ENCODE measurements at places on chromosomes 4 and X.
A peak's percentile ranks its signal among the peaks of the same experiment; 100 is the strongest.

- DNase-seq = no peak
These were observed 286.2 kb upstream of the FAM47C start for GRCh38 chrX:36721990-36722389.

GRCh38 chr4:79948261-79948660, 124.8 kb downstream of the ANTXR2 start:
- no peak for DNase-seq

GRCh38 chr4:3442959-3443749, 1.4 kb downstream of the HGFAC start:
- peak; percentile 22 for DNase-seq

- no peak for DNase-seq
These were observed 445.2 kb downstream of the GRXCR1 start for GRCh38 chr4:43337707-43338106.

- DNase-seq = no peak
These were observed at the start of gene RIBC1 for GRCh38 chrX:53422861-53423306. Gene RIBC1, plus strand, starts transcription at chrX:53422873. Its CDS starts 3,404 bp downstream, at chrX:53426277.

GRCh38 chr4:114036426-114036825, 57.0 kb upstream of the ARSJ start:
- no peak for DNase-seq

DNA sequence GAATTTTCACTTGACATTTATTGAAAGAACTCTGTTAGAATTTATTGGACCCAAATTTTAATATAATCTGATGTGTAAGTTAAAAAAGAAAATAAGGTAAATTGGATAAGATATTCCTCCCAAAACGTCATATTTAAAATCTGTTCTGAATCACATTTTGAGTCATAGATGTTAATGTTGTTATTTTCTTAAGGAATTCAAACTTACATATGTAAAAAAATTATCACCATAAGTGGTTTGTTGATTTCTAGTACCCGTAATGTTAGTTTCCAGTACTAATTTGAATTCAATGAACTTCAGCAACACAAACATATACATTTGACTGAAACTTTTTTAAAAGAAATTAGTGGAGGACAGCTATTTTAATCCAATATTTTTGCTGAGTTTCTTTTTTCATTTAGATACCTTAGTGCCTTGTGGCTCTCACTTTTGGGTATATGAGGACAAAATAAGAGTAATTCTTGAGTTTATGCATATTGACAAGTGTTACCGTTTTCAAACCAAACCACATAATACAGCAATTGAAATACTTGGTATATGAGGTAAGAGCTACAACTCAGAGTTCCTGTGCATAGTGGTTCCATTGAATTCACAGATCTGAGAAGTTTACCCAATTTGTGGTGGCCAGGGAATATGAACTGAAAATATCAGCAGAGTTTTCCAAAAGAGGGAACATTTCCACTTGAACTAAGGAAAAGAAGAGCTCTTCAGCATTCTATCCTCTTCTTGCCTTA, 71.8 kb downstream of the C4orf46 start:
- DNase-seq = no peak

- no peak for DNase-seq
These were observed 122.0 kb downstream of the CORIN start for GRCh38 chr4:47715716-47716416.
